ENCODE measurements at places on chromosomes 12 and 14. TPM values are rescaled to one million over a fixed set of nuclear protein-coding genes. Genes with fewer than 3 reads are reported as not detected.

Gene CEBPE
- total RNA-seq, result not detected

Gene GLI1
- not detected for total RNA-seq

Gene PLBD1
- total RNA-seq, result 10.6 TPM

Gene IL23A
- not detected for total RNA-seq

Gene PPFIA2
- total RNA-seq, result not detected

DNA sequence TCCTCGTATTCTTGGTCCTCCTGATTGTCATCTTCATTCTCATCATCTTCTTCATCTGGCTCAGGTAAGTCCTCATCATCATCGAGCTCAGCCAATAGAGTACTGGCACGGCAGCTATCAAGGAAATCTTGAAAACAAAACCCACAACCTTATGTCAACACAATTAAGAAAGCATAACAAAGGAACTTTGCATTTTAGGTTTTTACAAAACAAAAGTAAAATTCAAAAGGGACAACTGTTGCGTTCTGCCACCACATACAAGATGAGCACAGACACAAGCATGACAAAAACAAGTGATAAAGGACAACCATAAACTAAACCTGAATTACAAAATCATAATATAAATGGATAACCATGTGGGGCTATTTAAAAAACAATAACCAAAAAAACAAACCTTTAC, 84.7 kb downstream of the HECTD1 start:
- DNase-seq, result no peak

DNA sequence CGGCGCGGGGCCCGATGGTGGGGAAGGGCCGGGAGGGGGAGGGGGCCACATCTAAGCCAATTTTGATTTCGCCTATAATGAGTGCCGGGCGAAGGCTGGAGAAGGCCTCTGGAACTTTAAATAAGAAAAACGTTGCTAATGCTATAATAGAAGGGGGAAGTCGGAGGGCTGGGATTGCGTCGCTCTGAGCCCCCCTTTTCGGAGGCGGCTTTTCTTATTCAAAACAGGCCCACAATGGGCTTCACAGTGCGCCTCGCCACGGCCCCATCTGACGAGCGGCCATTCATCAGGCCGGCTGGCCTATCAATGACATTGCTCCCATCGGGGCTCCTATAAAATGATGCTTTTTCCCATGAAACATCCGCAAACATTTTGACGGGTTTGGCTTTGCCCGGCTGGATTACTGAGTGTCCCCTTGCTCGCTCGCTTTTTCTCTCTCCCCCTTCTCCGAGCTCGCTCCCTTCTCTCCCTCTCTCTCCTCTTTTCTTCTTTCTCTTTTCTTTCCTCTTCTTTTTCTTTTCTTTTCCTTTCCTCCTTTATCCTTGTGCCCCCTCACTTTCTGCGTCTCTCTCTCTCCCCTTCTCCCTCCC, at the start of gene RFX4:
TSS of gene RFX4 (plus strand) at position 364 of the 590 bp plus-strand sequence. CDS start 317 bp downstream, outside the sequence.
- DNase-seq, result no peak
